IPS DF 19.7 (cell line): ENCODE measurements at places on chromosomes 2 and 18.

DNA sequence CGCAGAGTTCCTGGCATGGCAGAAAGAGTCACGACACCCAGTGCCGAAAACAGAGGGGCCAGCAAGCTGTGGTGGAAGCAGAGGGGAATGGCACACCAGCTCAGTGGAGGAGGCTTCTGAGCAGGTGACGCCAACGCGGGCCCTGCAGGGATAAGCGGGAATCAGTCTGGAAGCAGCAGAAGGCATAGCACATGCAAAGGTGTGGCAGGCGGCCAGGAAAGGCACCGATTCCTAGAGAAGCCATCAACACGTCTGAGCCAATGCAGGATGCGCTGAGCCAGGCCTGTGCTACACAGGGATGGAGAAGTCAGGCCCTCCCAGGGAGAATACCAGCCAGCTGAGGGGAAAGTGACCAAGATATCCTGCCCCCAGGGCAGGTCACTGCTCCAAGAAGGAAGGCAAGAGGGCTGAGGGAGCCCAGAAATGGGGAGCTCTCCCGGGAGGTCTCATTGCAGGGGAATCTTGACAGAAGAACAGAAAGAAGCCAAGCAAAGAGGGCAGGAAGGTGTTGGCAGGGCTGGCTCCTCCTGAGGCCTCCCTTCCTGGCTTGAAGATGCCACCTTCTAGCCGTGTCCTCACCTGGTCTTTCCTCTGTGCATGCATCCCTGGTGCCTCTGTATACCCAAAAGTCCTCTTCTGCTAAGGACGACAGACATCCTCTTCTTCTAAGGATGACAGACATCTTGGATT is 16.3 kb downstream of the TEX51 start:
- no peak for DNase-seq

GRCh38 chr18:51120809-51121596 is 76.5 kb downstream of the MEX3C start:
- DNase-seq, result no peak

- DNase-seq, result no peak
Measured at GRCh38 chr2:238290091-238290509, 1.7 kb upstream of the PER2 start.

DNA sequence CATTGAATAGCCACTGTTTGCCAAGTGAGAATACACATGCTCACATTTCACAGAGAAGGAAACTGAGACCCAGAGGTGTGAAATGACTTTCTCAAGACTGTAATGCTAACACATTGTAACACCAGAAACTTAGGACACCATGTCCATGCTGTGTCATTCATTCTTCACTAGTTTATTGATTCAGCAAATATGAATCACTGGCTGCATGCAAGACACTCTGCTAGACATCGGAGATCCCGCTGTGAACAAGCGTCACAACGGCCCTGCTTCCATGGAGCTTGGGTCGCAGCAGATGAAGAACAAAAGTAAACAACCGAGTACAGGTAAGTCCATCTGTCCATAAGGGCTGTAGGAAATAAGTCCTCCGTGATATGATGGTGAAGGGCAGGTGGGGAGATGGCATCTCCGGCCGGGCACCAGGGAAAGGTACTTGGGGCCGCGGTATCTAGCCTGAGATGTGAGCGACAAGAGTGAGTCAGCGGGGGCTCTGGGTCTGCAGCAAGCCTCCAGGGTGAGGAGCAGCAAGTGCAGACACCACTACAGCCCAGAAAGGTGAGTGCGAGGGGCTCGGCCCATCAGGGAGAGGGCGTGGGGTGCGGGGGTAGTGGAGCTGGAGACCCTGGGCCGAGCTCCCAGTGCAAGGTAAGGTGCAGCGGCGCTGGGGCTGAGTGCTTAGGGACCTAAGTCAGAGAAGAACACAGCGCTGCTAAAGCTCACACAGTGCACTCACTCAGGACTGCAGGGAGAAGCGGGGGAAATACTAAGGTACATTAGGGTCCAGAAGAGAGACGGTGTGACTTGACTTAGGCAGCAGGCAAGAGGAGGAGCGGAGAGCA is 391.2 kb downstream of the FBXO15 start:
- no peak for DNase-seq

DNA sequence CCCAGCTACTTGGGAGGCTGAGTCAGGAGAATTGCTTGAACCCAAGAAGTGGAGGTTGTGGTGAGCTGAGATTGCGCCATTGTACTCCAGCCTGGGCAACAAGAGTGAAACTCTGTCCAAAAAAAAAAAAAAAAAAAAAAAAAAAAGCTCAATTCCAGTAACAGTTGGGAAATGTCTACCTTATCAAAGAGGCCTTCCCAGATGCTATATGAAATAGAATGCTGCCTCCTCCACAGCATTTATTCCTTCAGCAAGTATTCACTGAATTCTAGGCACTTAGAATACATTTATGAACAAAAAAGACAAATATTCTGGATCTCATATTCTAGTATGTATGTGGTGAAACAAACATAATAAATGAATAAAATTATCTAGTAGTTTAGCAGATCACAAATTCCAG is 12.8 kb upstream of the CDK5R2 start:
- no peak for DNase-seq

DNA sequence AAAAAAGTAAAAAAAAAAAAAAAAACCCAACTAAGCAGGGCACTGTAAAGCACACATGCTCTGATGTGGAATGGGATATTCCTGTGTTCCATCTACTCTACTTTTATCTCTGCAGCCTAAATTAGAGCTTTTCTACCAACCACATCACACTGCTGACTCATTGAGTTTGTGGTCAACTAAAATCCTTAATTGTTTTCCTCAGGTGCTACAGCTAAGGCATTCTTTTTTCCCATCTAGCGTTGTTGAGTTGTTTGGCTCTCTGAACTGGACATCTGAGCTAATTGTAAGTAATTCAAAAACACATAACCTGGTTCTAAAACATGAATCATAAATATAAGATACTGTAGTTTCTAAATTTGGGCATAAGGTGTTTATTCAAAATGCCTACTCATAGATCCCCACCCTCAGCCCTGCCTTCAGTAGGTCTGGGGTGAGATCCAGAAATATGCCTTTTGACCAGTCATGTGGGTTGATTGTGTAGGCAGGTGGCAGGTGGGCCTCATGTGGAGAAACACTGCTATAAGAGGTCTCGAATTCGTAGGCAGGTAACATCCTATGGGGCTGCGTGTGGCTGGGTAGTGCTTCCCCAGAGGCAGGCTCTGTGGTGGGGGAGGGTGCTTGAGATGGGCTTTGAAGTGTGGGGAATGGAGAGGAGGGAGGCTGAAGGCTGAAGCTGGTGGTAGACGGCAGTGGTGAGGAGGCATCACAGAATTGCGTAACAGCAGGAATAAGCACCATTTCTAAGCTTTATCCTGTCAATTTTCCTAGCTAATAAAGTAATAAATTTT is 27.2 kb downstream of the ANKRD29 start:
- no peak for DNase-seq

- DNase-seq, result no peak
Measured at GRCh38 chr2:63861220-63861822, 19.6 kb downstream of the UGP2 start.

GRCh38 chr2:211568439-211568838 is 970.2 kb downstream of the ERBB4 start:
- DNase-seq, result no peak

GRCh38 chr18:1421502-1421901 is 516.8 kb downstream of the ADCYAP1 start:
- DNase-seq, result no peak

GRCh38 chr18:57942493-57942892 is 101.5 kb upstream of the NEDD4L start:
- DNase-seq, result no peak

GRCh38 chr2:140836826-140837225 is 1294.0 kb downstream of the LRP1B start:
- no peak for DNase-seq

DNA sequence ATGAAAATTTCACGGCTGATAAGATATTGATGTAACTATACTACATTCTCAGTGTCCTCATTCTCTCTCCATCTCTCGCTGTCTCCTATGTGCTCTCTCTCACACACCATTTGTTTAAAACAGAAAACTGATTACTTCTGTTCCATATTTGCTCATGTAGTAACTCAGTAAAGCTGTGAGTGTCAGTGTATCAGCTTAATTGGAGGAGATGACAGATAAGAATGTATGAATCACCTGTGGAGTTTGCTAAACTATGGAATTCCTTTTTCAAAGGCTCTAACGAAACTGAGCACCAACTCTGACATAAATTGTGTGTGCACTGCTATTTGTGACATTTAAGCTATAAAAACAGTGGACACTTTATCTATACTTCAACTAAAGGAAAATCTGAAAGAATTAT is 1080.0 kb downstream of the DSC3 start:
- no peak for DNase-seq

DNA sequence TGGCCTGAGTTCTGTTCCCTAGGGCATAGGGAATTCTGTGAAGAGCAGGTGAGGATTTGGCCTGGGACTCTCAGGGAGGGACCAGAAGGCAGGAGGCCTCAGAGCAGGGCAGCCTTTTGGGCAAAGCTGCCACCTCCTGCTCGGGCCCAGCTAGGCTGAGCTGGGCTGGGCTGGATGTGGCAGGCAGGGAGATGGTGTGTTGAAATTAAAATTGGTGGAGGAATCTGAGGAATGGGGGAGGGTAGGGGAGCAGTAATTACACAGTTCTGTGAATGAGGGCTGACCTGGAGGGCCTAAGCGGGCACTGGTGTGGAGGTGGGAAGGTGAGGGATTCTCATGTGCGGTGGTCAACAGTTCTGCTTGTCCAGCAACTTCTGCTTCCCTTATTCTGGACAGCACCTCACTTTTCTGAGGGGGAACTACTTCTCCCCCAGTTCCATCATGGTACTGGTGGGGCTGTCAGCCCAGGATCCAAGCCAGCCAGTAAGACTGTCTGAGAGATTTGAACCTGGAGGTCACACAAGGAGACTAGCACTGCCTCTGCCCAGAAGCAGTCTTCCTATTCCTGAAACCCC is 22.0 kb upstream of the ASPRV1 start:
- no peak for DNase-seq

DNA sequence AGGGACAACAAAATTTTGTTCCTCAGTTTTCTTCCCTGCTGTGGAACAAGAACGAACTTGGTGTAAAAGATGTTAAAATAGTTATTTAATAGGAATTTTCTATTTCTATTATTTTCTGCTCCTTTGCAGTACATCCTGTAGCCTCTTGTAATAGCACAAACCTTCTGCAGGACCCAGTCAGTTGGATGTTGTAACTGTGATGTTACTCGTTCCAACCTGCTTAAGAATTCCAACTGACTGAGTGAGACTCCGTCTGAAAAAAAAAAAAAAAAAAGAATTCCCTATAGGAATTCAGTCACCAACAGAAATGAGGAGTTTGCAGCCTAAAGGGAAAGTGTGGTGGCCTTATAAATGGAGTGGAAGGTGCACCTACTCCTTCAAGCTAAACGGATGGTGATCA is 46.4 kb upstream of the CDH20 start:
- no peak for DNase-seq

DNA sequence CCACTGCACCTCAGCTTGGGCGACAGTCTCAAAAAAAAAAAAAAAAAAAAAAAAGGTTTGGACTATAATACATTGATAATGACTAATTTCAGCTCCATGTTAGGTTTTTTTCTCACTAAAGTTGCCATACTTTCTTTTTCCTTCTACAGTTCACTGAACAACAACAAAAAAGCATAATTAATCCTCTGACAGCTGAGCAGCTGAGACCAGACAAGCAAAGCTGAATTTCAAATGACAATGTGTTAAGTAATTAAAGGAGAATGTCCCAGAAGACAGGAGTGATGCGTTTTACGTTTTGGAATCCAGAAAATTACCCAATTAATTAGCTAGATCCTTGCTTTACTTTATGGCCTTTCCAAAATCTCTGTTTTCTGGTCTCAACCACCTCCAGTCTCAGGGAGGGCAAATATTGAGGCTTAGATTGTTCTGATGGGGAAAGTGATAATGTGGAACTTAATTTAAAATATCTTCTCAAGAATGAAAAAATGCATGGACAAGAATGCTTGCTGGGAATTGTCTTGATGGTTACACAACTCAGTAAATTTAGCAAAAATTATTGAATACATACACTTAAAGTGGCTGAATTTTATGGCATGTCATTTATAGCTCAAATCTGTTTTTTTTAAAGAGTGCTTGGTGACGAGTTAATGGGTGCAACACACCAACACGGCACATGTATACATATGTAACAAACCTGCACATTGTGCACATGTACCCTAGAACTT is 17.4 kb upstream of the RMDN2 start:
- no peak for DNase-seq

DNA sequence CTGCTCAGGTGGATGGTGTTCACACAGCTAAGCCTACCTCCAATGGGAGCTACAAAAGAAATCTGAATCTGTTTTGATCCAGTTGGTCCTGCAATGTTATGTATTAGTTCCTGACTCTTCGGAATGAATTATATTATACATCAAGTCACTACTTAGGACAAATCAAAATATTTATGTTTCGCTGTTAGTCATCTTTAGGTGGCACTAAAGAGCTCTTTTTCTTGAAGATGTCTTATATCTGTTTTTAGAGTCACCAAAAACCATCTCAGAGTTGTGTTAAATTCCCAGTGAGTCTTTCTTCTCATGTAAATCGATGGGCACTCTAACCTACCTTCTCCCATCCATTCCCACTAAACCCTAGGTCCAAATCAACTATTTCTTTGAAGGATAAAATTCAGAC is 2.2 kb downstream of the DNER start:
- no peak for DNase-seq

DNA sequence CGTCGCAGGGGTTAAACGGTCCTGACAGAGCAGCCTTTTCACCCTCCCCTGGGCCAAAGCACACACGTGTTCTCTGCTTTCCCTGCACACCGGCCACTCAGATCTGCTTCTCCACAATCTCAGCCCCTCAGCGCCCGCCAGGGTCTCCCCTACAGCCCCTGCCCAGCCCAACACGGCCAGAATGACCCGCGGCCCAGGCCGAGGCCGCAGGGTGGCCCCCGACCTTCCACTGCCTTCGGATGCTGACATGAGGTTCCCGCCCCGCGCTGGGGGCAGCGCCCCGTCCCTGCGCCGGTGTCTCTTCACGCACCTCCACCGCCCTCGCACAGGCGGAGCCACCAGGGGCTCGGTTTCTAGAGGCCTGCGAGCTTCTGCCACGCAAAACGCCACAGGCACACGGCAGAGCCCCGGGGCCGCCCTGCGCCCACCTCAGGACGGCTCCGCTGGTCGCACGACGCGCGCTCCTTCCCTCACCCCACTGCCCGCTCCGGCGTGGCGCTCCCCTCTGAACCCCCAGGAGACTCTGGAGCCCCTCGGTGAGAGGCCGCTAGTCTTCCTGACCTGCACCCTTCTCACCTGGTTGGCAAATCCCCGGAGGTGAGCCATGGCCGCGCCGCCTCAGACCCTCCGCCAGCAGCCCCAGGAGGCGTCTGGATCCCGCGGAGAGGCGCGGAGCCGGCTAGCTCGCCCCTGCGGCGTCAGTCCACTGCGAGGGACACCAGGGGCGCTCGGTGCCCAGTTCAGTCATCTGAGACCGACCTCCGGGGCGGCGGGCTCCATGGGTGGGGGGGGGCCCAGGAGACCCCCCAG is 749 bp downstream of the STK25 start:
- no peak for DNase-seq

DNA sequence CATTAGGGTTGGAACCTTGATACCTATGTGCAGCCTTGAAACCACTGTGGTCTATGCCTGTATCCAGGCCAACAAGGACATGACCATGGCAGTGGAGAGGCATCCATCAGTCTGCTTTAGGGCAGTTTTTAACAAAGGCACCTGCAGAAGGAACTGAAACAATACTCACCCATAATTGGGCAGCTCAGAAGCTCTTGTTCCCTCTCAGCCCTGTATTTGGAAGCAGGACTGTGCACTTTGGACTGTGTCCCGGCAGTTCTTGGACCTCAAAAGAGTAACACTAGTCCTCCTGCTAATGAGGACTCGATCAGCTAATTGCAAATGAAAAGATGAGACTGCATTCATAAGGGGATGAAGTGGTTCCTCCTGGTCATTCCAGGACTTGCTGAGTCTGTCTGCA is 500.2 kb upstream of the TNP1 start:
- DNase-seq, result no peak

GRCh38 chr2:133561045-133561852 is 7.0 kb downstream of the NCKAP5 start:
- no peak for DNase-seq
